ENCODE measurements at places on chromosomes 13 and 19. TPM values are rescaled to one million over a fixed set of nuclear protein-coding genes. Genes with fewer than 3 reads are reported as not detected.

Gene SIRT6
- 11.6 TPM for total RNA-seq

Gene ZNF285
- 4.3 TPM for total RNA-seq

Gene GAS6
- total RNA-seq, result 223 TPM

Gene ETV2
- 0.28 TPM for total RNA-seq

DNA sequence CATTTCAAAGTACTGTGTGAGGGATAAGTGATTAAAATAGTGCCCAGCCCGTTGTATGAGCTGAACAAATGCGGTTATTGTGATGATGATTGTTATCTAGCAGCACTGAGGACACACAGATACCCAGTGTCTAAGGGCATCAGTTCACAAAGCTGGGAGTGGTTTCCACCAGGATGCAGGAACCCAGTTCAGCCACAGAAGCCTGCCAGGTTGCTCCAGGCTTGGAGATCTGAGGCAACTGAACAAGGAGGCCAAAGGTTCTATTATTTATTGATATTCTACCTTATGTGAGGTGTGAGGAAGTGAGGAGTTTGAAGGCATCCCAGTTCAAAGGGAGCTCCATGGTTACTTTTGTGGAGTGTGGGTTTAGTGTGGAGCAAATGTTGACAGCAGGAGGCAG, 13.2 kb downstream of the DIAPH3 start:
- no peaks in the 10 kb centered on the region for H3K36me3 ChIP-seq
- no peak for DNase-seq
- H3K4me3 ChIP-seq, result no peak overlapping the region
- H3K27me3 ChIP-seq, result no peaks in the 10 kb centered on the region

DNA sequence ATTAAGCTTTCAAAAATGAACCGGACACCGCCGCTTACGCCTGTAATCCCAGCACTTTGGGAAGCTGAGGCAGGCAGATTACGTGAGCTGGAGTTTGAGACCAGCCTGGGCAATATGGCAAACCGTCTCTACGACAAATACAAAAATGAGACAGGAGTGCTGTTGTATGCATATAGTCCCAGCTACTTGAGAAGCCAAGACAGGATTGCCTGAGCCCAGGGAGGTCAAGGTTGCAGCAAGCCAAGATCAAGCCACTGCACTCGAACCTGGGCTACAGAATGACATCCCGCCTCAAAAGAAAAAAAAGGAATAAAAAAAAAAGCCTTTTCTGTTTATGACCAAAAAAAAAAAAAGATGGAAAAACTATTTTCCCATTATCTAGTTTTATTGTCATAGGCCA, 96.4 kb downstream of the RBM26 start:
- no peak for DNase-seq
- H3K4me1 ChIP-seq, result no peaks in the 10 kb centered on the region
- no peak overlapping the region for H3K27ac ChIP-seq
- H3K36me3 ChIP-seq, result no peaks in the 10 kb centered on the region
- no peaks in the 10 kb centered on the region for H3K27me3 ChIP-seq

DNA sequence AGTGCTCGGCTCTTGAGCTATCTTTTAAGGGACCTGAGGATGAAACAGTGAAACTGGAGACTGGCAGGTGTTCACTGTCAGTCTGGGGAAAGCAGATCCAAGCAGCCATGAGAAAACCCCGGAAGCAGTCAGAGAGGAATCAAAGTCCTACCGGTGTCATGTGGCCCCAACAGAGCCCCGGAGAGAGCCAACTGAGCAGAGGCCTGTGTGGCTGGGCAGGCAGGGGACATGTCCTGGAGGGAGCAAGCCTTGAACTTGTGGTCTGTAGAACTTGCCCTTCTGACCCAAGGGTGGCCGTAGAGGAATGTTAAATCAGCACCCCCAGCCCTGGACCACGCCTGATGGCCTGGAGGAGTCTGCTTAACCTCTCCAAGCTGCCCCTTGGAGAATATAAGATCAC, 113.7 kb upstream of the ZNF507 start:
- H3K36me3 ChIP-seq, result no peaks in the 10 kb centered on the region
- H3K27me3 ChIP-seq, result peaks cover 33% of the 10 kb centered on the region
- no peak overlapping the region for H3K4me3 ChIP-seq
- no peak for DNase-seq
- no peaks in the 10 kb centered on the region for H3K4me1 ChIP-seq

DNA sequence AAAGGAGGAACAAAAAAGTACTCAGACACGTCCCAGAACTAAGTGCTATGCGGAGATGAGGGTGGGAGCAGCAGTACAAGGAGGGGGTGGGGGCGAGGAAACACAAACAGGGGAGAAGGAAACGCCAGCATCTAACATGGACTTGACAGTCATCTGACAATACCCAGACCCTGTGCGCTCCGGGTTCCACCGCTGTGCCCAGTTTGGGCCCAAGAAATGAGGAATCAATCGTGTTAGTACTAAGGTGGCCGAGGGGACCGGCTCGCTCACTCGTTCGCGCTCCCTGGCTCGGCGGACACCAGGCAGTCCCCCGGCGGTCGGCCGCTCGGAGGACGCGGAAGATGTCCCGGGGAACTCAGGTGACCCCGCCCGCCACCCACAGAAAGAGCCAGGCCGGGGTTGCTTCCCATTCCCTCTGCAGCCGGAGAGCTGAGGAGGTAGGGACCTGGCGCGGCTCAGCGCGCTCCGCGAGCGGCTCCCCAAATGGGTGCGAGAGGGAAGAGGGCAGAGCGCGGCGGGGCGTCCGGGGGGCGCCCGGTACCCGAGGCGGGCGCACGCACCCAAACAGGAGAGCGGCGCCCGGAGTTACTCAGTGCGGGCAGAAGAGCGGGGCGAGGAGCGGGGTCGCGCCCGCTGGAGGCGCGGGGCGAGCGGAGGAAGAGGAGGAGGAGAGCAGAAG, 616 bp downstream of the TSHZ3 start:
- H3K36me3 ChIP-seq, result no peaks in the 10 kb centered on the region
- H3K4me1 ChIP-seq, result peaks cover 21% of the 10 kb centered on the region
- peak overlapping the region; percentile 94 for H3K27ac ChIP-seq
- peaks cover 21% of the 10 kb centered on the region for H3K27me3 ChIP-seq
- peak; percentile 31 for DNase-seq

- H3K4me3 ChIP-seq, result no peak overlapping the region
- no peaks in the 10 kb centered on the region for H3K27me3 ChIP-seq
- no peak overlapping the region for H3K27ac ChIP-seq
- no peaks in the 10 kb centered on the region for H3K36me3 ChIP-seq
Measured at GRCh38 chr13:85575110-85575509, 224.1 kb downstream of the SLITRK6 start.

DNA sequence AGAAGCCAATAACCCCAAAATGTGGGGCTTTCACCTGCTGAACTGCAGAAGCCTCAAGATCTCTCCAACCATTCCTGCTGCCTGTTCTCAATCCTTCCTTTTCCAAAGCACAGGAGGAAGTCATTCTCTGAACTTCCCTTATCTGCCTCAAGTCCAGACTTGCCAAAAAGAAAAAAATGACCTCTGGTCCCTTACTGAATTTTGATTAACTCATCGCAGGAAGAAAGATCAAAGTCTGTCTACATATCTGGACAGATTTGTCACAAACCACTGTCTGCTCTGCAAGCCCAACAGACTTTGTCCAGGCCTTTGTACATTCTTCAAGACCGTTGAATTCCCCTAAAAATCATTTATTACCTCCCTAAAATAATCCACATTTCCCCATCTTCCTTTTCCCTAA, 126.5 kb upstream of the NBEA start:
- no peaks in the 10 kb centered on the region for H3K36me3 ChIP-seq
- H3K27me3 ChIP-seq, result no peaks in the 10 kb centered on the region
- no peak for DNase-seq
- H3K4me1 ChIP-seq, result no peaks in the 10 kb centered on the region
- no peak overlapping the region for H3K27ac ChIP-seq

DNA sequence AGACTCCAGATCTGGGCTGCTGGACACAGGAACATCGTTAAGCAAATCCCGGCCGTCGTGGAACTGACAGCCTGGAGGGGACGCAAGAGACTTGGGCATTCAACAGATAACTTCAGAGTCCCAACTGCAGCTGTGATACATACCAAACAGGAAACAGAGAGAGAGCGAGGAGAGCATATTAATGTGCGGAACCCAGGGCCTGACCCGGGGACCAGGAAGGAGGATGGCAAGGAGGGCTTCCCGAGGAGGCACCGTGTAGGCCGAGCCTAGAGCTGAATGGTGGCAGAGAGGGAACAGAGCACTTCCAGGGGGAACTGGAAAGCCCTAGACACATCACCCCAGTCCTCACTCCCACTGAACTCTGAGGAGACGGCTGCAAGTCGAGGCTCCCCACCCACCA, 68.1 kb downstream of the SIPA1L3 start:
- H3K4me1 ChIP-seq, result no peaks in the 10 kb centered on the region
- H3K27ac ChIP-seq, result no peak overlapping the region
- H3K36me3 ChIP-seq, result peaks cover 5% of the 10 kb centered on the region

DNA sequence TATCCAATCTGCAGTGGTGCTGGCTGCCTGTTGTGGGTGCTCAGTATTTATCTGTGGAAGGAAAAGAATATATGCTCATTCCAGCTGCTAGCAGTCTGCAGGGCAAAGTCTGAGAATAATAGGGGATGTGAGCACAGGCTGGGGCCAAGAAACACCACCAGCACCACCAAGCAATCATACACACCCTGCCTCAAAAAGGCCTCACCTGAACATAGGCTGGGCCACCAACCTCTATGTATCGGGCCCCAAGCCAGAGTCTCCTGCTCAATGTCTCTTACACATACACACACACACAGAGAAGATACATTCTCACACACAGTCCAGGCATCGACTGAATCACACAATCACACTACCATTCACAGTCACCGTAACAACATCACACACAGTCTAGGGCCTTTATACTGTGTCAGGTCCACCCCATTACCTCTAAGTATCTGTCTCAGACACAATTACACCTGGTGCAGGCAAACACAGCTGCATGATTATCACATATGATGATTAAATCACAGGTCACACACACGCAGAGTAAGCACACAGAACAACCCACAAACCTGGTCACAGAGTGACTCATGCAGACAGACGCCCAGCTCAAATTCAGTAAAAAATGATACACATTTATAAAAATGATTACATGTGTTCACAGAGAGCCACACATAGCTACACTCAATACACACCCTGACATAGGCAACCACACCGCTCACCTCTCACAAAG, 1.3 kb upstream of the ZSCAN22 start:
- no peak for DNase-seq
- H3K27ac ChIP-seq, result no peak overlapping the region
- peak overlapping the region; percentile 77 for H3K4me3 ChIP-seq
- no peaks in the 10 kb centered on the region for H3K36me3 ChIP-seq
- H3K4me1 ChIP-seq, result peaks cover 32% of the 10 kb centered on the region
- H3K27me3 ChIP-seq, result no peaks in the 10 kb centered on the region
